ENCODE measurements at places on chromosomes 7 and 10. TPM values are rescaled to one million over a fixed set of nuclear protein-coding genes. Genes with fewer than 3 reads are reported as not detected.

The VWC2 gene
- 0.26 TPM for total RNA-seq

The PPP1R9A gene
- total RNA-seq, result 1.0 TPM

The SPOCK2 gene
- 3.1 TPM for total RNA-seq

The CPEB3 gene
- 13.6 TPM for total RNA-seq

DNA sequence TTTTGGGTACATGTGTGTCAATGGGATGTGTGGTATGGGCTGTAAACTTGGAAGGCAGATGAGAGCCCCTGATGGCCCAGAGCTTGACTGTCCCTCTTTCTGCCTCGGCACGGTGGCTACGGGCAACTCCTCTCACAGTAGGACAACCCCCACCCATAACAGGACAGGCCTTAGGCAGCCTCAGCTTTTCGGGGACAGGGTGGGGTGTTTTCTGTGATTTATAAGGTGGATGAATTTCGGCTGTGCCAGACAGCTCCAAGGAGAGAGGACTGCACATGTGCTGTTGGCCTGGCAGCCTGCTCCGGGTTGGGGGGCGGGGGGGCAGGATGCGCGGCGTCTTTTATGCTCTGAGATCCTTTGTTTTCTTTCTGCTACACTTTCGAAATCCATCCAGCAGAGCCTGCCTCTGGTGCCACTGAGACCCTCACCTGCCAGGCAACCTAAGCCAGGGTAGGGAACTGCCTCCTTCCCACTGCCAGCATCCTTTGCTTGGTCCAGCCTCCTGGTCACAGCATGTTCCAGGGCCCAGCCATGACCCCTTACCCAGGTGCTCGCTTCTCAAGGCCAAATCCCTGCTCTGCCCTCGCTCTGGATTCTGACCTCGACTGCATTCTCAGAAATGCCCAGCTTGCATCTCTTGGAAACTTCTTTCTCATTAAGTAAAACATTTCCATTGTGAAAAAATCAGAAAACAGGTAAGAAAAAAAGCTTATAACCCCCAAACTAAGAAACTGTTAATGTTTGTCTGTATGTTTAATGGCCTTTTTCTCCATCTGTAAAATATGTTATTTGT lies 15.4 kb upstream of the BTBD16 start:
- DNase-seq, result no peak

- DNase-seq, result peak; percentile 27
Observed at GRCh38 chr10:51879238-51879637, 179.8 kb upstream of the CSTF2T start.

- DNase-seq, result peak; percentile 92
Observed at GRCh38 chr10:60964257-60965235, 20.6 kb upstream of the RHOBTB1 start.

DNA sequence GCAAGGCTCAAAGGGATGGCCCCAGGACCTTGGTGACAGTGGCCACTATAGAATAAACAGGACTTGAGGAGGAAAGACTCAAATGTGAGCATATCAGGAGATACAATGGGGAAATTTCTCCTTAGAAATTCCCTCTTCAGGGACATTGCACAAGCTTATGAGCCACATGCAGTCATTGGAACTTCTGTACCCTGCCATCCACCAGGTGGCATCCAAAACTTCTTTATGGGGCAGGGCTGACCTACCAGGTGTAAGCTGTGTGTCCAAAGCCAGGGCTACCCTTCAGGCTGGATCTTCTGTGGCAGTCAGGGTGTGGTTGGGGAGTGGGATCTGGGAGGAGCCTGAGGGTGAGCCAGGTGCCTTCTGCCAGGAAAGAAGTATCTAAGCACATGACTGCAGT lies 36.6 kb upstream of the LRRC18 start:
- DNase-seq, result no peak

DNA sequence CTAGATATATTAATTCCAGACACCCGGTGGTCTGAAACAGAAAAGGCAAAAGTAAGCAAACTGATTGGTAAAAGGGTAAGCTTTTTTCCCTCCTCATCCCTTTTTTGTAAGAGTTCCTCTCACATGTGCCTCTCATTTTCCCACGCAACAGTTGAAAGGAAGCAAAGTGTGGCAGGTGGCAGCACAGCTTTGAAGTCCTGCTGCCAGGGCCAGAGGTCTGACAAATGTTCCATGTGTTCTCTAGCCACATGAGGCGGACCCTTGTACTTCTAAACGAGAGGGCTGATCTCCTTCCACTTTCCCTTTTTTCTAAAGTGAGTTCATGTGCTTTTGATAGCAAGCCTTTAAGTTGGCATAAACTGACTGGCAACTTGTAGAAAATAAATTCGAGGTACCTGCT lies 217.5 kb downstream of the POLR1F start:
- DNase-seq, result no peak
